Liver (tissue), 10 donors: ENCODE measurements at places on chromosomes 13 and 19. TPM values are rescaled to one million over a fixed set of nuclear protein-coding genes. Genes with fewer than 3 reads are reported as not detected.

Gene ICAM3
- 15.9 TPM for total RNA-seq

GRCh38 chr13:23202383-23202782, 21.6 kb downstream of the SGCG start:
- no peaks in the 10 kb centered on the region for H3K27me3 ChIP-seq
- no peaks in the 10 kb centered on the region for H3K36me3 ChIP-seq
- H3K27ac ChIP-seq: no peak overlapping the region
- DNase-seq: no peak
- no peak overlapping the region for H3K4me3 ChIP-seq

DNA sequence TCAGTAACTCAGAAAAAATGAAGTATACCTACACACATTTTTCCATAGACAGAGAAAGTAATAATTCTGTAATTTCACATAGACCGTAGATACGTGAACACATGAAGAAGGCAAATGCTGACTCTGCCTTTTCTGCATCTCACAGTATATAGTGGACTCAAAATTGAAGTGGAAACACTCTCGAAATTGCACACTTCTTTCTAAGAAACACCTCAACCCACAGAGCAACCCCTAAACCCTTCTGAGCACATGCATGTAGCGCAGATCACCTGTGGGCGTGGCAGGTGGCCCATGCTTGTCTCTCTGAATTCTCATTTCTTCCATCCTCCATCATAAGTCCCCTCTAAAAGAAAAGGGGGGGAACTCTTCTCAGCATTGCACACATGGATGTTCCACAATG, 34.7 kb downstream of the COL4A1 start:
- H3K4me1 ChIP-seq: no peaks in the 10 kb centered on the region
- DNase-seq: no peak
- H3K27ac ChIP-seq: no peak overlapping the region

GRCh38 chr13:88919970-88920628, 1248.9 kb downstream of the SLITRK5 start:
- no peaks in the 10 kb centered on the region for H3K4me1 ChIP-seq
- H3K27ac ChIP-seq: no peak overlapping the region
- no peaks in the 10 kb centered on the region for H3K36me3 ChIP-seq
- no peak overlapping the region for H3K4me3 ChIP-seq
- no peak for DNase-seq

- H3K27ac ChIP-seq: no peak overlapping the region
- no peaks in the 10 kb centered on the region for H3K36me3 ChIP-seq
- no peak overlapping the region for H3K4me3 ChIP-seq
- no peaks in the 10 kb centered on the region for H3K27me3 ChIP-seq
- H3K4me1 ChIP-seq: no peaks in the 10 kb centered on the region
Measured at GRCh38 chr13:83940742-83941141, 58.5 kb upstream of the SLITRK1 start.

Gene UFM1
- 45.7 TPM for total RNA-seq
